ENCODE measurements at places on chromosomes 6 and 20.
A peak's percentile ranks its signal among the peaks of the same experiment; 100 is the strongest.

- DNase-seq, result no peak
These were observed 7.2 kb upstream of the IPCEF1 start for GRCh38 chr6:154363821-154364220.

DNA sequence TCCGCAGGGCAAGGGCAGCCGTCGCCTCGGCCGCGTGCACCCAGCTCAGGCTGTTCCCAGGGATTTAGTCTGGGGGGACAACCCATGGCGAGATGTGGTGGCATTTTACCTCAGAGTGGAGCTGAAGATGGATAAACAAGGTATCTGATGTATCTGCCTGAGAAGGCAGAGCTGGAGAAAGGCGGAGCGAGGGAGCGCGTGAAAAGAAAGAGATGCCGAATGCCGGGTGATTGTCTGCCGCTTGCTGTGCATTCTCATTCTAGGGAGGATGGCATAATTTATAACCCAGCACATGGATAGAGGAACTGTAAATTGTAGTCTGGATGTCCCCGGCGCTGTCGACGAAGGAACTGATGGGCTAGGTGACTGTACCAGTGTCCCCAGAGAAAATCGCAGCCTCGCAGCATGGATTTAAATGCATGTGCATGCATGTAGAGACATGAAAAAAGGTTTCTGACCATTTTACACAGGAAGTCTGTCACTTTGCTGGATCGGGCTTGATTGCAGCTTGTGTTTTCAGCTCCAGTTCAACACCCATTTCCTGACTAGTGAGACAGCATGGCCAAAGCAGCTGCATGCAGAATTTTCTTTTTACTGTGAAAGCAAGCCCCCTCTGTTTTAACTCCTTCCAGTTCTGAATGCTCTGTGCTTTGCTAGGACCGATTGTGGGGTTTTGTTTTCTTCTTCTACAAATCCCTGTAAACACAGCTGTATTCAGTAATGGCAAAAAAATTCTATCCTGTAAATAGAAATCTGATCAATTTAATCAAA is 149.7 kb downstream of the PRL start:
- peak; percentile 10 for DNase-seq

GRCh38 chr6:120273411-120273810 is 923.9 kb upstream of the MAN1A1 start:
- DNase-seq, result no peak

GRCh38 chr6:13368079-13368730 is 39.9 kb upstream of the TBC1D7 start:
- DNase-seq, result no peak

- DNase-seq, result no peak
These were observed 6.0 kb upstream of the SLC2A10 start for GRCh38 chr20:46703435-46703834.

GRCh38 chr6:119256978-119257462 is 92.5 kb downstream of the MAN1A1 start:
- DNase-seq, result peak; percentile 60

GRCh38 chr20:22373164-22373895 is 211.0 kb downstream of the FOXA2 start:
- DNase-seq, result no peak

- DNase-seq, result peak; percentile 18
These were observed 5.1 kb downstream of the PRND start for GRCh38 chr20:4726710-4727397.

DNA sequence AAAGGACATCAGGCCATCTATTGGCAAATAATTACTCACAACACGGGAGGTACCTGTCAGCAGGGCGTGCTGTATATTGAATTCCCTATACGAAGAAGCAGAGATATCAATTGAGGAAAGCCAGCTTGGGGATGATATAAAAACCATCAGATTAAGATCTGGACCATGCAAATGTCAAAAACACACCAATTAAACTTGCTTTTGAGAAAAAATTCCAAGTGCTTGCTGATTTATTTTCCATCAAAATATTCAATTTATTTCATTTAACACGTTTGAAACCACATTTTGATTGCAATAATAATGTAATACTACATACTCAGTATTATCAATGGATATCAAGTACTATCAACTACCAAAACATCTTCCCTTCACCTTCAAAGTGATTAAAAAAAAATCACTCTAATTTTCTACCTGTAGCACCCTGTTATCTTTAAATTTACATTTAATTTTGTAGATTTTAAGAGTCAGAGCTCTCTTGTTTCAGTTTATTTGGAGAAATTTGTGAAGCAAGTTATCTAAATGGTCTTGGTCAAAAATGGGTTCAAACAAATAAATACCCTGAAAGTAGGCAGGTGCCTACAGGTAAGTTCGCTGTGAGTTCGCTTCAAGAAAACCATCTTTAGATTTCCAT is 6.8 kb upstream of the TBX18 start:
- no peak for DNase-seq

GRCh38 chr6:22526736-22527135 is 42.6 kb upstream of the HDGFL1 start:
- no peak for DNase-seq

DNA sequence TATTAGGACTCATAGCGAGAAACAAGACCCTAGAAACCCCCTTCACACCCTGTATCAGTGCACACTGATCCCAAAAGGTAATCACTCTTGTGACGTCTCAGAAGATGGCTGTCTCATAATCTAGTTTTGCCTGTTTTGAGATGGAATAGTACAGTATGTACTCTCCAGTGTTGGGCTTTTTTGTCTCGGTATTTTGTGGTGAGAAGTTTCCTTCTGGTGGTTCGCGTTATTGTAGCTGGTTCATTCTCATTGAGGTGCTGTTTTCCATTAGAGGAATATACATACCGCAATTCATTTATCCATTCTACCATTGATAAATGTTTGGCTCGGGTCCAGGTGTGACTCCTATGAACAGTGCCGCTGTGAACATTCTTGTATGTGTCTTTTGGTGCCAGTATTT is 27.9 kb upstream of the MAP3K4 start:
- DNase-seq, result no peak

DNA sequence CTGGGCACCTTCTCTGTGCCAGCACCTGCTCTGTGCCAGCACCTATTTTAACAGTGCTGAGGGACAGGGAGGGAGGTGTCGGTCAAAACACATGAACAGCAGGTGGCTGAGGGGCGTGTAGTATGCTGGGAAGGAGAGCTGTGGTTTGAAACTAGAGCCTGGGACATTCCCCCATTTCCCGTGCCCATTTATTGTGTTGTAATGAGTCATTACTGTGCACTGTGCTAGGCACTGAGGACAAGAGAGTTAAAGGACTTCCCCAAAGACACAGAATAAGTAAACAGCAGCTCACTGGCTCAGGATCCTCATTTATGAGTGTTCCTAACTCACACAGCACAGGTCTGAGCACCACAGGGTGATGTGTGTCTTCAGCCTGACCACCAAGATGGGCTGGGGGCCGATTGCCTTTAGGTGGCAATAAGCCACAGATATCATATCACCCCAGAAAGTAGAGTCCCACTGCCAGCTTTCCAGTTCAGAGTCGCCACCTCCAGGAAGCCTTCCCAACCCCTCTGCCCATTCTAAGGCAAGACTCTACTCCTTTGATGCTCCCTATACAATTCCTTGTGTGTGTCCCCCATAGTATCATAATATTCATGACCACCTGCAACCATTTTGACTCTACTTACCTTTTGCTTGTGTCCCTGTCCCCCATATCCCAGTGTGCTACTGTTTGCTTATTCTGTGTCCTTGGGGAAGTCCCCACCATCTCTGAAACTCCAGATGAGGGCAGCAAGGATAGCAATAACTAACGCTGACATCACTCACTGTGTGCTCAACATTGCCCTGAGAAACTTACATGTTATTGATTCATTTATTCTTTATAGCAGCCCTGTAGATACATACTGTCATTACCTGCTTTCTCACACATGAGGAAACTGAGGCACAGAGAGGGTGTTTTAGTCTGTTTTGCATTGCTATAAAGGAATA is 87.3 kb downstream of the TOX2 start:
- no peak for DNase-seq

DNA sequence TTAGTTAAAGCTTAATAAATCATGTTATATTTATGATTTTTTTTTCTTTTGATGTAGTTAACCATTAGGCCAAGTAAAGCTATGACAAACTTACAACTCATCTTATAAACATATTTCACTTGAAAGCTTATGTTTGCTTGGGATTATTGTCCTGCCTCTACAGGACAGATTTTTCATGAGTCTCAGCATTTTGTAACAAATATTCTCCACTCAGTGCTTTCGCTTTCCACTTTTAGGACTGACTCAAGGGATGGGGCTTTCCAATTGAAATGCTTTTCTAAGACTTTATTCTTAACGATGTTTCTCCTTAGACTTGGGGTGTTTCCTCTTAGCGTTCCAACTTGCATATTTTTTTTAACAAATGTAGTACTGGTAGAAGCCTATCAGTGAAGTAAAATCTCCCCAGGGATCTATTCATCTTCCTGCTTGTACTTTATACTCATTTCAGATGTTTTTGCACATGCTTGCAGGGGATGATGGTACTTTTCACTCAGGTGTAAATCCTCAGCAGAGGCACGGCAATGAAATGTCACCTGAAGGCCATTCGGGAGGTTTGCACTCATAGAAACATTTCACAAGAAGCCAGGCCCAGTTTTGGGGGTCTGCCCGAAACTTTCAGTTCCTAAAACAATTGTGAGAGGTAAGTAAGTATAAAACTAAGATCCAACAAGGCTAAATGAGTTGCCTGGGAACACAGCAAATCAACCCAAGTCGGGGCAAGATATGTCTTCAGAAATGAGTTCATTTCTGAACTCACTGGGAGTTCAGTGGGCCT is 298.1 kb upstream of the FOXQ1 start:
- DNase-seq, result no peak

DNA sequence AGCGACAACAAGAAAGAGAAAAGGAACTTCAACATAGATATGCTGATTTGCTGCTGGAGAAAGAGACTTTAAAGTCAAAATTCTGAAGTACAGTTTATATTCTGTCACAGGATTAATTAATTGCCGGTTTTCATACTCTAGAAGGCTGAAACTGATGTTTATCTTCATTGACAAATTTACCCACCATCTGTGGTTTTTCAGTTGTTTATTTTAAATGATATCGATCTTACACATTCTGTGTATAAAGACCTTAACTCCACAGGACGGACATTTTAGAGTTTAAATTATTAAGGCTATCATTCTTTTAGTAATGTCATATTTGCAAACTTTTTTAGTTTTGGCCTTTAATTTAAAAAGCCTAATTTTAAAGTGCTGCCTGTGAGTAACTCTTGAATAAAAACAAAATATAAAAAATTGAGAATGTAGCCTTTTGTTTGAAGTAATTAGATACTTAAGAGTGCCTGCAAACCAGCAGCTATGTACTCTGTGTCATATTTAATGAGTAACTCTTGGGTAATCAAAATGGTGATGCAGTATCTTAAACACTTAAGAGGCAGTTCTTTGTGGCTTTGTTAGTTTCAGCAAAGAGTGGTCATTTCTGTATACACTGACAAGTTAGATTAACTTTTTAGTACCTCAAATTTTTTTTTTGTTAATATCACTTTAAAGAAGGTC is 59.3 kb downstream of the CDC5L start:
- peak; percentile 41 for DNase-seq

DNA sequence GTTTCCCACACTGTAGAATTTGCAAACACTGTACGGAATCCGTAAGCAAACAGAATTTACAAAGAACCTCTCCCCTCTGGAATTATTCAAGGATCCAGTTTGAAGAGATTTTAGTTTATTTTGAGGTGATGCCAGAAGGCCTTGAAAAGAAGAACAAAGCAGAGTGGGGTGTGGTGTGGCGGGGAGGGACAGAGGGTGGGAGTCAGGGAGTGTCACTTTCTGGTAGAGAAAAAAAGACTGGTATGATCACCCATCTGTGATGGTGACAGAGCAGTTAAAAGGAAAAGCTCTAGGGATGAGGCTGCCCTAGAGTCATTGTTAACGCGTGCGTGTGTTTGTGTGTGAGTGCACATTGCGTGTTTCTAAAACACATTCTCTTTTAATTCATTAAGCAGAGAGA is 97.0 kb upstream of the F13A1 start:
- DNase-seq, result no peak

- DNase-seq, result no peak
These were observed 89.0 kb downstream of the CD40 start for GRCh38 chr20:46206992-46207549.

- DNase-seq, result no peak
These were observed 215.5 kb downstream of the SLC24A3 start for GRCh38 chr20:19427913-19428312.

GRCh38 chr6:17281497-17282481 is 628 bp downstream of the RBM24 start:
- DNase-seq, result peak; percentile 7

DNA sequence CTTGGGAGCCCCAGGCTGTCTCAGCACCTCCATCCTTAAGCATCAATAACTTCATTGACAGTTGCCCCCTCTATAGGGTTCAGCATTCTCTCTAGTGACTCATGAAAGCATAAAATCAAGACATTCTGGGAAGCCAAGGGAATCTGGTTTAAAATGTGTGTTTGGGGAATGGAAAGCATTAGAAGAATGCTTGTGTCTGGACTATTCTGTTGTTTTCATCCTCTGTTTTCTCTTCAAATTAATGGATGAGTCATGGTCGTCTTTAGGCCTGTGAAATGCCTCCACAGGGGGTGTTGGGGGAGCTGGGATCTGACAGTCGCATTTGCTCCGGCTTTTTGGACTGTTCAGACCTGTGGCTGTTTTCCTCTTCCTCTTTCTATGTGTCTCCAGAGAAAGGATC is 279.7 kb downstream of the CDC5L start:
- no peak for DNase-seq

DNA sequence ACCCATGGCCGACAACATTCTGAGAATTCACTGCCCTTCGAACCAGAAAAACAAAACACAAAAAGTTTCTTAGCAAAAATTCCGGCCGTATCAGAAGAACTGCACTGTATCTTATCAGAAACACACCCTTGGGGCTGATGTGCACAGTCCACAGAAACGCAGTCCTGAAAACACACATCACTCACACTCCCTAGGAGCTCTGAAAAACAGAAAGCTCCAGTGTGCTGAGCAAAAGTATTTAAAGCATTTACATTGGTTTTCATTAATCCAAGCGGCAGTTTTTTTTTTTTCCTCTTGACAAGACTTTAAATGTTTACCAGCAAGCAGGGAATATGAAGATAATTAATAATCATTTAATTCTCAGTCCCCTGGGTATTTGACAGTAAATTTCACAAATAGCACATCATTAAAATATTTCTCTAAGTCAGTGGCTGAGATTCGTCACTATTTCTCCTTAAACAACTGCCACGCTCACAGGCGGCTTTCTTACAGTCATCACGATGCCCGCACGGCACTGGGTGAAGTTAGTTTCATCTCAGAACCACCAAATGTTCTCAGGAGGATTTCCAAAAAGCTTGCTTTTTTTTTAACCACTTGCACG is 13.3 kb downstream of the NFATC2 start:
- DNase-seq, result peak; percentile 79

DNA sequence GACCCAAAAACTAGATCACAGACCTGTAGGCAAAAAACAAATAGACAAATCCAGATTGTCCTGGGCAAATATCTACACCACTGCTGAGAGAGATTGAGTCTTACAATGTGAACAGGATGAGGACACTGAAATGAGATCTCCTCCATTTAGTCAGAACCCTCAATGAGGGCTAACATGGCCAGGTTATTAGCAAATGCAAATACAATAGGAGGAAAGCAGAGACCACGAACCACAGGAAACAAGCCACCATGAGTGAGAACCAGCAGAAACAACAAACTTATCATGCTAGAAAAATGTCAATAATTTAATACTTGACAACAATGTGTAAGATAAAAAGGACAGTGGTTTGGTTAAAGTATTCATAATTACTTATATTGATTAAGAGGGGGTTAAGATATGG is 162.8 kb downstream of the SYNE1 start:
- no peak for DNase-seq

Data from hematopoietic multipotent progenitor cell treated with erythropoietin and hydrocortisone succinate and interleukin-3 and kit ligand, for 6 days (in vitro differentiated cells).